T-helper 1 cell (primary cell): ENCODE measurements at places on chromosomes 12 and 14.

DNA sequence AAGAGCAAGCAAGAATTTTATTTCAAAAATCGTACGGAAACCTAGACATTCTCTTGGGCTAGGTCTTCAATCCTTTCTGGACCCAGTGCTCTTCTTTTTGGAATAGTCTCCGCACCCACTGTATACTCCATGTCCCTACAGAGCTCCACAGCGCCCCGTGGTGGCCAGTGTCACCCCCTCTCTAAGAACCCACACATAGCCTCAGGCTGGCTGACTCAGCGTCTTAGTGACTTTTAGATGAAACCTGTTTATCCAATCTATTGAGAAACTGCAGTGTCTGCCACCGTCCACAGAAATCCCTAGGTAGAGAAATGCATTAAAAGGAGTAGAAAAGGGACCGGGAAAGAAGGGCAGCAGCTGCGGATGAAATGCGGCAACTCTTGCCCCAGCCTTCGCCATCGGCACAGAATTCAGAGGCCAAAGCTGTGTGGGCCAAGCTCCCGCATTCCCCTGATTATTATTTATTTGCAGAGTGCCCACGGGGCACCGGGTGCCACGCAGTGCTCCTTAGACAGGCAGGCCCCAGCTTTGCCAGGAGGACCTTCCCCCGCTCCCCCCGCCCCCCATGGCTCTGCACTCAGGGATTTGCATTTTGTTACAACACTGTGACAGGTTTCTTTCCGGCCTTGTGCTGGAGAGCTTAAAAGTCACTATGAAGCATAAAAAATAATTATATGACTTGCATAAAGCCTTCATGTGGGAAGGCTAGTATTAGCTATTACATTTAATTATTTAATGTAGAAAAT lies 170.1 kb upstream of the FKBP4 start:
- DNase-seq: no peak

DNA sequence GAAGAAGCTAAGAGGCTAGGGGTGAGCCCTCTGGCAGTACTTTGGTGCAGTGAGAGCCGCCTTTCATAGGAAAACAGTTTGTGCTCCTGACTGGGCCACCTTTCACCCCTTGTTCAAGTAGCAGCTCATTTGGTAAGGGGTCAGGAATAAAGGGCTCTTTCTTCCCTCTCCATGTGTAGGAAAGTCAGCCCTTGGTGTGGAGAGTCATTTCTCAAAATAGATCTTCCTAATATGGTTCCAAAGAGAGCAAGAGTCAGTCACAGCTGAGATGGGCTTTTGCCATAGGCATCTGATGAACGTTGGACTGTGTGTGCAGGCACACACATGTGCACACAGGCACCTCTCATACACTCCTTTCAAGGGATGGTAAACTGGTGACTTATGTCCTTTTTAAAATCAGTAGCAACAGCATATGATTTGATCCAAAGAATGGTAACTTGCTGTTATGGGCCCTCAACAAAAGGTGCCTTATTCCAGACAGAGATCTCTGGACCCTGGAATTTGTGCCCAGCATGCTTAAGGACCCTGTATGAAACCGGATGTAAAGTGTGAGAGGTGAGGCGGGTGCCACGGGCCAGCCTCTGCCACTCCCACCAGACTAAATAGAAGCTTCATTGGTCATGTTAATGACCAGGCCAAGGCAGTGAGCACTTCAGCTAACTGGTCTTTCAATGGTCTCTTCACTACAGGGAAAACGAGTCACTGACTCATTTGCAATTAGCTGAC lies 16.7 kb upstream of the RIC8B start:
- no peak for DNase-seq

DNA sequence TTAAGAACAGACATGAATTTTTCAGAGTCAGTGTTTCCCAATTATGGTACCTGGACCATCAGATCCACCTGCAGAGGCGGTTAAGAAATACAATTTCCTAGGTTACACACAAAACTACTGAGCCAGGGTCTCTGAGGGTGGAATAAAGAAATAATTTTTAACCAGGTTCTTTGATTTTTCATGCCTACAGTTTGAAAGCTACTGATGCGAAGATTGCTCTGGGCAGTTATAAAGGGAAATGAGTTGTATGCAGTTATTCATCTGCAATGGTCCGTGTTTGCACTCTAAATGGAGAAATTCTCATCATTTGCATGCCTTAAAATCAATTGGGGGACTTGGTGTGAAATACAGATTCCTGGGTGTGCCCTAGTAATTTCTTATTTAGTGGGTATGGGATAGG lies 89.7 kb downstream of the ERGIC2 start:
- no peak for DNase-seq

GRCh38 chr14:104599446-104599845 lies 5.1 kb downstream of the TMEM179 start:
- no peak for DNase-seq

GRCh38 chr14:23047034-23047634 lies 5.1 kb downstream of the PSMB11 start:
- no peak for DNase-seq

DNA sequence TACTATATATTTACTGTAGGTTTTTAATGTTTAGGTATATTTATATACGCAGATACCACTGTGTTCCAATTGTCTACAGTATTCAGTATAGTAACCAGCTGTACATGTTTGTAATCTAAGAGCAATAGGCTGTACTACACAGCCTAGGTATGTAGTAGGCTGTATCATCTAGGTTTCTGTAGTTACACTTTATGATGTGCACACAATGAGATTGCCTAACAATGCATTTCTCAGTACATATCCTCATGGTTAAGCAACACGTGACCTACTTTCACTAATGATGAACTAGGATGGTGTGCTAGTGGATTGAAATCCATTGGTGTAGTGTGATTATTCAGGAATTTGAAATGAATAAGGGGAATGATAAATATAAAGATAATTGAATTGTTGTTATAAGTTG lies 77.7 kb downstream of the ETNK1 start:
- no peak for DNase-seq

DNA sequence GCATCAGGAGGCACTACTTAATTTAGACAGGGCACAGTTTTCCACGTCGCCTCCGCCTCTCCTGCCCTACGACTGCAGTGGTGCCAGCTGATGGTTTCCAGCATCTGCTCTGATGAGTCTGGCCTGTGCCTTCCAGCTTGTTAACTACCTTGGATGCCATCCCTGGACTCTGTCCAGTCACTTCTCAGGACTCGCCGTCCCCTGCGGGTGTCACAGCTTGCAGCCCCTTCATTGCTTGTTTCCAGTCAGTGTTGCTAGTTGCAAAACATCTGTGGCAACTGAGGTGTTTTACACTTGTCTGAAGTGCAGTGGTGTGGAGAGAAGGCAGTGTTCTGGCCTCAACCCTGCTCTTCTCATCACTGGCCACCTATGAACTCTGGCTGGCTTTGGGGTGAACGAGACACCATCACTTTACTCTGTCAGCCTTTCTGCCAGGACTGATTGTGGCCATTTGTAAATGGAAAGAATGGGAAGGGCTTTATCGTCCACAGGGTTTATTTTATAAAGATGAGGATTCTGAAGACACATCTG lies 8.3 kb downstream of the ADGRD1 start:
- no peak for DNase-seq

- no peak for DNase-seq
These were observed 107.1 kb downstream of the SLC6A15 start for GRCh38 chr12:84805474-84805858.

GRCh38 chr14:48575772-48576171 lies 900.4 kb upstream of the MDGA2 start:
- DNase-seq: no peak

- no peak for DNase-seq
These were observed 28.4 kb upstream of the GAS2L3 start for GRCh38 chr12:100545092-100545491.

DNA sequence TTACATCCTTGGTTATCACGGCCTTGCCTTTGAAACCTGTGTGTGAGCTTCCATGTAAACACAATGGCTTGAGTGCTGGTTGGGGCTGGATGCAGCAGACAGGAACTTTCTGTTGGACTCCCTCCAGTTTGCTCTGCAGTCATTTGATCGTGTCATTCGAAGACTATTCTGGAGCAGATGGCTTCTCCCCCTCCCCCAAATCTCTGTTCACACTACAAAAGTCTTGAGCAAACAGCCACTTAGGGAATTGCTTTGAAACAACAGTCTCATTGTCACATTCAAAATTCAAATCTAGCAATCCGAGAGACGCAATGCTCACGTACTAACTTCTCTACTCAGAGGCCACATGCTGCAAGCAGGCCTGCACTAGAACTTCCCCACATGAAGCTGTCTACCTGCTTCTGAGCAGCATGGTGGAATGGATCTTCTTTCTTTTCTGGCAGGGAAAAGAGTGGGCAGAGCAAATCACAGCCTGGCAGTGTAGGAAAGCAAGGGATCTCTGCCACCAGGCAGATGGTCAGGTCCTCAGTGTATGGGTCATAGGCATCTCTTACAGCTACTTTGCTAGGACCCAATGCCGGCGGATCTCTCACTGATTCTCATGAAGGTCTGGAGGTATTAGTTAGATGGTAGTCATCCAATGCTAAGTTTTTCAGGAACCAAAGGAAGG lies 214.2 kb downstream of the PPM1H start:
- DNase-seq: no peak

DNA sequence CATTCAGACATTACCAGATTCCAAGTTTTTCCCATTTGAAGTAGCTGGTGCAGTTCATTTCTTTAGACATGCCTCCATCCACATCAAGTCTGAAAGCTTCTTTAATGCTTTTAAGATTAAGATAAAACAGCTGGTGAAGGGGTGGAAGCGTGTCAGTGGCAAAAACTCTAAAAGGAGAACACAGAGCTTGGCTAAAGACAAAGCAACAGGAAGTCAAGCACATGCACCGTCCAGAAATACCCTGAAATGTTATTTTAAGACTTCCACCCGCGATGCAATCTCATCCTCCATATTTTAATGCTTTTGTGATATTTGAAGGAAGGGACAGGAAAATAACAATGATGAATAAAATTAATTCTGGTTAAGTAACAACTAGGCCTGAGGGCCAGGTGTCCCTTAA lies 31.8 kb downstream of the PPM1H start:
- no peak for DNase-seq

GRCh38 chr12:117641885-117642284 lies 280.5 kb upstream of the NOS1 start:
- no peak for DNase-seq

GRCh38 chr14:92637228-92637627 lies 111.2 kb downstream of the LGMN start:
- DNase-seq: no peak

GRCh38 chr14:95503365-95504134 lies 12.9 kb downstream of the SYNE3 start:
- DNase-seq: no peak

DNA sequence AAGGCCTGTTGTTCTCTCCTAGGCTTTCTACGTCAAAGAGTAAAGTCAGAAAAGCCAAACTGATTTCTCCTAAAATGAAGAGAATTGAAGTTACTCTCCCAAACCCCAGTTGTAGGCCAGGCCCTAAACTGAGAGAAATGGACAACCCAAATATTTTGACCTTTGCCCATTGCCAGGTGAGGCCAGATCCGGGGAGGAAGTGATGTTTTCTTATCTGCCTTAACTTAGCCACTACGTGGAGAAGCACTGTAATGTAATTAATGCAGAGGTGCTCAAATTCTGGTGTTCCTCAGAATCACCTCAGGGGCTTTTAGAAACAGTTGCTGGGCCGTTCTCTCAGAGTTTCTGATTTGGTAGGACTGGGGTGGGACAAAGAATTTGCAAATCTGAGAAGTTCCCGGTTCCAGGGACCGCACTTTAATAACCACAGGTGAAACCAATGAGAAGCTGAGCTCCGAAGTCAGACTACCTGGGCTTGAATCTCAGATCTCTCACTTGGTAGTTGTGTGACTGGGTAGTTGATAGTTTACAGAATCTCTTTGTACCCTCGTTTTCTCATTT lies 73.2 kb downstream of the ETV6 start:
- DNase-seq: no peak

DNA sequence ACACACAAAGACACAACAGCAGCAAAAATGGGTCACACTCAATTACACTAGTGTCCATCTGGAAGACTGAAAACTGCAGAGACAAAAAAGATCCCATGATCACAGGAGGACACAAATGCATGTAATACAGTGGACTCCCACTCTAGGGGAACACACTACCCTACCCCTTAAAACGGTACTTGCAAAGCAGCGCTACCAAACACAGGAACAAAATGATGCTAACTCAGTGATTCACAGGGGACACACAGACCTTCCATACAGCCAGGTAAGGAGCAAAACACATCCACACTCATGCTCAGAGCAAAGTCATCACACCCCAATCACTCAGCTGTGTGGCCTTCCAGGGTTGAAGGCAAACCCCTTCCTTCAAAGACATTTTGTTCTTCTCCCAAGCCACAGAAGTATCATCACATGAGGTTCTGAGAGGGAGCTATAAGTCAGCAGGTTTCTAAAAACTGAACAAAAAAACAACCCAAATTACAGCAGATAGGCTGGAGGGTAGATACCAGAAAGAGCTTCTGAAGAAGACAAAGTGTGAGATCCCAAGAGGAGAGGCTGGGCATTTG lies 14.8 kb downstream of the SMUG1 start:
- no peak for DNase-seq

DNA sequence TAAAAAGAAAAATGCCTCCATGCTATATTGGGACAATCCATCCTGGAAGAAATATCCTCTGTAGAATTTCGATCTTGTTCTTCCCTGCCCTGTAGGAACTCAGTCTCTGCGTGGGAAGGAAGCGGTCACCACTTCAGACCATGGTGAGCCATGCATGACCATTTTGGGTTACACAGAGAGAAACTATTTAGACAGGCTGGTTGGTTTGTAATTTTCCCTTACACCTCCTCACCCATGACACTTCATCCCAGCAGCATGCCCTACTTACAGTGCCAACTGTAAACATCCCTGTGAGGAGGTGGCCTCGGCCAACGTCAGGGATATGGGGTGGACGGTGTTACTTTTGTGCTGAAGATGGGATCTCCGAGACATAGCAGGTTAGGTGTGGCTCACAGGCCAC lies 121.4 kb downstream of the SMOC1 start:
- no peak for DNase-seq

DNA sequence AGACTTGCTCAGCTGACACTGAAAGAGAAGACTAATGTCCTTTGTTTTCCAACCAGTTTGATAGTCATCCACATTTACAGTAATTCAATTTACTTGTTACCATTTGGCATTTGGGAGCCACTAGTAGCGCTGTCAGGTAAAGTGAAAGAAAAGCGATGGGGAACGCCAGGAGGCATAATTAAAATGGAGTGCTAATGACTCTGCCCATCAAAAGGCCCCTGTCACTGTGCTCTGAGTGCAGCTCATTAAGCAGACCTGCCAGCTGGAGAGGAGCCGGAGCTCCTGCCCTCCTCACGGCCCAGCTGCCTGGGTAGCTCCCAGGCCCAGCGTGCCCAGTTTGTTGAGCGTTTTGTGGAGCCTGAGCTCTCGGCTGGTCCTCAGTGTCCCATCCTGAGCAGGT lies 463.6 kb upstream of the CCDC196 start:
- DNase-seq: no peak

GRCh38 chr14:86243158-86243557 lies 713.2 kb downstream of the FLRT2 start:
- DNase-seq: no peak
